ENCODE measurements at places on chromosomes 2 and 18. TPM values are rescaled to one million over a fixed set of nuclear protein-coding genes. Genes with fewer than 3 reads are reported as not detected.
A peak's percentile ranks its signal among the peaks of the same experiment; 100 is the strongest.

DNA sequence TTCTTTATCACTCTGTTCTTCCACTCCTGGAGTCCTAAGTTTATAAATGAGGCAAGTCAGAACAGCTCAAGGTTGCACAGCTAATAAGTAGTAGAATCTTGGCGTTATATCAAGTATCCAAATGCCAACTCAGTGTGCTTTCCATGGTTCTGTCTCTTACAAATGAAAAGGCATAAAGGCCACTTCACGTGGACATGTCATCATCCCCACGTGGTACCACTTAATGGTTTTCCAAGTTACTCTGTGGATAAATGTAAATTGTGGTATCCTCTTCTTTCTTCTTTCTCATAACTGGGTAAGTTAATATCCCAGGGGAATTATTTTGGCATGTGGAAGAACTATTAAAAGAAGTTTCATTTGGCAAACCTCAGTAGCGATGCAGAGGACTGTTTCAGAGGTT is 131.5 kb upstream of the L3MBTL4 start:
- DNase-seq = no peak

DNA sequence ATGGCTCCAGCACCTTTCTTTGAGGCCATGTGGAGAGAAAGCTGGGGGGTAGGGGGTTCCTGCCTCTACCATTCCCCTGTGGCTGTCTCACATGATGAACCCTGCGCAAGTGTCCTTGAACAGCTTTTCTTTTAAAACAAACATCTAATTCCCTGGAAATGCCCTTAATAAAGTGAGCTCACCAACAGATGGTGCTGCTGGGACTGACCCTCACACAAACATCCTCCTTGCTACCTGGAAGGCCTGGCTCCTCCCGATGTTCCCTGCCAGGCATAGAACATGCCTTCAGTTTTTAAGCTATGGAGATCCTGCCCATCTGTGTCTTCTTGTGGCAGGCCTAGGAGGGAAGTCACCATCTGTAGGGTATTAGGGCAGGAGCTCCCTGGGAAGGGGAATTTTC is 60.7 kb upstream of the GATA6 start:
- DNase-seq = no peak

- DNase-seq = no peak
Measured at GRCh38 chr2:28201671-28202180, 190.9 kb upstream of the FOSL2 start.

DNA sequence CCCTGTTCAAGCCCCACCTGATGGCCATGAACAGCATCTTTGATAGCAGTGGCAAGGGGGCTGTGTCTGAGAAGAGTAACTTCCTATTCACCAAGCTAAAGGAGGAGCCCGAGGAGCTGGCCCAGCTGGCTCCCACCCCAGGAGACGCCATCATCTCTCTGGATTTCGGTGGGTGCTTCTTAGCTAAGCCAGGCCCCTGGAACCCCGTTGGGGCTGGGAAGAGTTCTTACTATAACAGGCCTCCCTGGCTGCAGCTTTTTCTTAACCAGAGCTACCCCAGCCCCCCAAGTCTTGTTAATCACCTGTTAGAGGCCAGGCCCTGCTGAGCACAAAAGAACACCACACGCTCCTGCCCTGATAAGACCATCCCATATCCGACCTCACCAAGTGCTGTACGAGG is 79.4 kb downstream of the EPAS1 start:
- no peak for DNase-seq

DNA sequence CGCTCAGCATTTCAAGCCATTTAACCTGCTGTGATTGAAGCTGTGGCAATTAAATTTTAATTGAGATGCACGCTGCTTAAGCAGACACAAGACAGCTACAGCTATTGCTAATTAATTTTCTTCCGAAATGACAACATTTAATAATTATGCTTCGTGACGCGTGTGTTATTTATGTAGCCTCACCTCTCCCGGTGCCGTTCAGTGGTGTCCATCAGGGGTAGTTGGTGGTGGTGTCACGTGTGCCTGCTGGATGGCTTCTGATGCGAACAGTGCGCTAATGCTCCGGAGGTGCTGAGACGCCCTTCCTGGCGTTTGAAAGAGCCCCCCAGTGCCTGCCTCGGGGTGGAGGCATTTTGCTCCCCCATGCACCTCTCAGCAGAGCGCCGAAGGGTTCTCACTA is 39.5 kb downstream of the GLI2 start:
- DNase-seq = peak; percentile 63

DNA sequence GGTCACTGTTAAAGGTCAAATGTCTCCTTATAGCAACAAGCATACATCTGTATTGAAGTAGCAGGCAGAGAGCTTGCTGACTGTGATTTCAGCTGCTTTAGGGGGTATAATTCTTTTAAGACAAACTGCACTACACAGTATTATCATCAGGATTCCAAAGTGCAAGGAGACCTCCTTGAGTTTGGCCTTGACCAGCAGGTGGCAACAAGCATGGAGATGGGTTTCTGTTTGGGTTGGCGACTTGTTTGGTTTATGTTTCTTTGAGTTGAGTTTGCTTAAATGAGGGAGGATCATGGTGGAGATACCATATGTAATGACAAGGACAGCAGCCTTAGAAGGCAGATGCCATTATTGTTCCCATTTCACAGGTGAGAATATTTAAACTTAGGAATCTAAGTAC is 681.0 kb upstream of the ID2 start:
- no peak for DNase-seq

GRCh38 chr2:100814043-100814442 is 5.9 kb upstream of the NPAS2 start:
- no peak for DNase-seq

DNA sequence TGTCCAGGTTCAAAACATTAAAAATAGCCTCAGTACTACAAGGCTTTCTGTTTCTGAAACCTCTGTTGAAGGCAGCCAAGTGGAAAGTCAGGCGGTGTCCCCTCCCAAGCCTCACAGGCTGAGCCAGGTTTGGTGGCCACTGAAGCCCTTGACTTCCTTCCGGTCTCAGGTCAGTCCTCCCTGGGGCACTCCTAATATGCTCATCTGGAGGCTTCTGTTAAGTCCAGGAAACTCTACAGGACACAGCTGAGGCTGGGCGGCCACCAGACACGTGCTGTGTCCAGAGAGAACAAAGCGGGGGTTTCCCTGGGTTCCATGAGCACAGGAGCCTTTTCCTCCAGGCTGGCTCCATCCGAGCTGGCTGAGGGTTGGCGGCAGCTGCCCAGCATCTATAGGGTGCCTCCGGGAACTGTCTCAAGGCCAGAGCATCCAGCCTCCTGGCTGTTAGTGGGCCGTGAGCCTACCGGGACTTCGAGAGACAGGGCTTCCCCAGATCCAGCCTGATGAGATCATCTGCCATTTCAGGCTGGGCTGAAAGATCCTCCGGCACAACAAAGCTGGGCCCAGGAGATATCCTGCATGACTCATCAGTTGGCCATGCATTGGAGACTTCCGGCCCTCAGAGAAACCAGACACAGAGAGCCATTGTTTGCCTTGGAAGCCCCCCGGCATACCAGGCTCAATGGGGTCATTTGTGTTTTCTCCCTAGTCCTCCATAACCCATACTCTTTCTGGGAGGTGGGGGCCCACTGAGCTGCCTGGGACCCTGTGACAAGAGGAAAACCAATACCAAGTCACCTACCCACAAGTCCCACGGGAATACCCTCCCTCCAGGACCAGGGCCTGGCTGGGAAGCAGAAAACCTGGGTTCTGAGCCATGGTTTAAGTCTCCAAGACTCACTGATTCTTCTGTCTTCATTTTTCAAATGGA is 71.7 kb downstream of the HS1BP3 start:
- peak; percentile 68 for DNase-seq

DNA sequence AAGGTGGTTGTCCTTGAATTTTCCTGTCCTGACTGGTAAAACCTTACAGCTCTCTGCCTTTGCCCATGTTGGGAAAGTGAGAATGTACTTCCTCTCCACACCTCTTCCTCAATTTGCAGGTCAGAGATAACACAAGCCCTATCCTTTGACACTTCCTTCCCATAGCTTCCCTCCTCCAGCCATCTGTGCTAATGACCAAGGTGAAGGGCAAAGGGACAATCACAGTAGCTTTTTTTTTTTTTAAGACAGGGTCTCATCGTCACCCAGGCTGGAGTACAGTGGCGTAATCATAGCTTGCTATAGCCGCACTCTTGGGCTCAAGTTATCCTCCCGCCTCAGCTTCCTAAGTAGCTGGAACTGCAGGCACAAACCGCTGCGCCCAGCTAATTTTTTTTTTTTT is 24.3 kb upstream of the STPG4 start:
- no peak for DNase-seq

DNA sequence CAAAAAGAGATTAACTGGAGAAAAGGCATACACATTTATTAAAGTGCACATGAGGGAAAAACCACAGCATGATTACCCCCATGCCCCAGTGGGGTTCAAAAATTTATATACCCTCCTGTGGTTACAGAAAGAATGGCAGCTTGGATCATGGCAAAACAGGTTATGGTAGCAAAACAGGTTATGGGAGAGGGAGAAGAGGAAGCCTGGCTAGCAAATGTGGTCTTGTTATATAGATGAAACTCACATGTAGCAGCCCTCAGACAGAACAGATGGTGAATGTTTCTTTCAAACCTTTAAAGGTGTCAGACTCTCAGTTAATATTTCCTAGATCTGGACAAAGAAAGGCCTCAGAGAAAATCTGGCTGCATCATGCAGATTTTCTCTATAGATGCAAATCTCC is 178.2 kb upstream of the ZC3H15 start:
- peak; percentile 88 for DNase-seq

DNA sequence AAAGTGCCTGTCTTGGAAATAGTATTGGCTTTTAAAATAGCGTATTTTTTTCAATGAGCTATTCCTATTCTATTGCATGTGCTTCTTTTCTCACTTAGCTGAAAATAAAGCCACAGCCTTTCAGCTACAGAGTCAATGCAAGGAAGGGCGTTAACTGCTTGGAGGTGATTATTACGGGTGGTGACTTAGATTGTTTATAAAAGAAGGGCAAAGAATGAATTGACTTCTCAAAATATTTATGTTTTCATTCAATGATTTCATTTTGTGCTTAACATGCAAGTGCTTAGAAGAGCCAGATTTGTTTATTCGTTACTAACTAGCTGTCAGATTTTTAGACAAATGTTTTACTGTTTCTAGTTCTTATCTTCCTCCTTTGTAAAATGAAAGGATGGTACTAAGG is 2.8 kb upstream of the CHN1 start:
- no peak for DNase-seq

DNA sequence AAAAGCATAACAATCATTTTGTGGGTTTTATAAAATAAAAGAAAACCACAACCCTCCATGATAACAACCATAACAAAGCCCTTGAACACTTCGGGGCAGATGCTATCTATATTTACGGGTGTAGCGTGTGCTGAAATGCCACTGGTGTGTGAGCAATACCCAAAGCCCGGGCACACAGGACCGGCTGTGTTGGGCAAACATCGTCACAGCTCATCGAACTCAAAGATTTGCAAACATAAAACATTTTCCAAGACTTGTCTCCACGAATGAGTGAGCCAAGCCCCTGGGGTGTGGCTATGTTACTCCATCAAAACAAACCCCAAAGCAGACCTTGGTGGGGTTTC is 290.2 kb downstream of the LPIN1 start:
- DNase-seq = no peak

DNA sequence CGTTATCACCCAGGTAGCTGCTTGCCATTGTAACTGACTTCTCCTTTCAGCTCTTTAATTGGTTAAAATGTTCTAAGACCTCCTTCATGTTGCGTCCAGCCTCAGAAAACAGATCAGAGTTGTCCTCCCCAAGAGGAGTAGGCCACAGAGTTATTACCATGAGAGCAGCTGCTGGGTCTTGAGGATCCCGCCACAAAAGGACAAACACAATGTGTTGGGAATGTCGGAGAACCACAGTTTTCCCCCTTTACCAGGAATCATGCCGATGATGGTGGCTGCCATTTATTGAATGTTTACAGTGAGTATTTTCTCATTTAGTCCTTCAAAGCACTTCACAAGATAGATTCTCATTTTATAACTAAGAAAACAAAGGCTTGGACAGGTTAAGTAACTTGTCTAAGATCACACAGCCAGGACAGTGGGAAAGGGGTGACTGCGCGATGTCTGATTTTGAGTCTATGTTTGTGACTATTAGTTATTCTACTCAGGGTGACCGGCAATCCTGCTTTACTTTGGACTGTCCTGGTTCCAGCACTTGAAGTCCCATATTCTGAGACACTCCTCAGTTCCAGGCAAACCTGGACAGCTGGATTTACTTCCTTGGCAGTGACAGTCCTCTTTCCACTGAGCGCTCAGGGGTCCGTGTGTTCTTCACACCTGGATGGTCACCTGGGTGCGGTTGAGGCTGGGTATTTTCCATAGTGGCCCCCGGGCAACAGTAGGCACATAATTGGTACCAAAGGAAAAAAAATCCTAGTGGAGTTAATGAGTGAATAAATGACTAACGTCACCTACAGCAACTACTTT is 93.6 kb downstream of the LIPG start:
- DNase-seq = no peak

GRCh38 chr2:173567493-173567892 is 212.8 kb downstream of the CDCA7 start:
- no peak for DNase-seq

GRCh38 chr2:16635791-16636699 is 29.6 kb downstream of the CYRIA start:
- DNase-seq = peak; percentile 88

DNA sequence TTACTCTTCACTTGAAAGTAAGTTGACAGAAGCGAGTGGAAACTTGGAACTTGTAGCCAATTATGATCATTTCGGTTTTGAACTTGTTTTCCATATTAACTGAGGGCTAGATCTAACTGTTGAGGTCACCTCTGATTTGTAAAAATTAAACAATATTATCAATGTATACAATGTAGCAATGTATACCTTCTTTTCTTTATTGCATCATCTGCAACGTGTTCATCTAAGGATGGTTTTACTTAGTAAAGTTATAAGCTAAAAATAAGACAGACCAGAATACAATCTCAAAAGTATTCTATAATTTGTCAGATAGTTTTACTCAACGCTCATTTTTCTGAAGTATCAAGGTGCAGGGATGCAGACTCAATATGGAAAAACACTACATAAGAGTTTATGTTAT is 435.0 kb upstream of the TNP1 start:
- no peak for DNase-seq

ABHD1 gene
- 0.64 TPM for polyA plus RNA-seq

DNA sequence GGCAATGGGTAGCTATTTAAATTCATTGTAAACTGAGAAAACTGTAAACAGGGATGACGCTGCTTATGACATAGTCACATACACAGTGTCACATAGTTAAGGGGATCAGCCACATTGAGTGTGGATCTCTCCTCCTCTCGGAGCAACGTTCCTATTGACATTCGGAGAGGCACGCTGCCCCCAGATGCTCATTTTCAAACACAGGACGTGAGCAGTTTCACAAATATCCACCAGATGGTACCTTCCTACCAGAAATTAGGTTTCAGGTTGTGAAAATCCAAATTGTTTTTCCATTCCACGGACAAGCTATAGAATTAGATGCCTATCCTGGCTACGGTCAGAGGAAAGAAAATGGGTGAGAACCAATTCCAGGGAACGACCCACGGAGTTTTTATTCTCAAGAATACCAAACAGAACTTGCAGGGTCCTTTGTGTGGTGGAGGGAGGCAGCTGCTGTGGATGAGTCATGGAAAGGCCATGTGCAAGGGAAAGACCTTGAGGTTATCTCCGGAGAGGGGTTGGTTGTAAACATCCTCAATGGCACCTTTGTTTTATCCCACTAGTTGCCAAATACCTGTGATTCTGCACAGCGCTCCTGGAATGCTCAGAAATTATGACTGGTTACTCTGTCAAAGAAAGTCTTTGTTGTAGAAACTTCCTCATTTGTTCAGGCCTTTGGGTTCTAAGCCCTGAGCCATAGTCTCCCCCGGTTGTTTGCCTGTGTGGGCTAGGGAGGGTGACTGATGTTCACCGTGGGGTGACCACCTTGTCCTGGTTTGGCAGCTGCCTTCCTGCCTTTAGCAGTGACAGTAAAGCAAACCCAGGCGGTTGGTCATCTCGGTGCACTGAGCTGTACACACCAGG is 88.0 kb downstream of the ACTR3 start:
- peak; percentile 87 for DNase-seq

SKOR2 gene
- polyA plus RNA-seq = not detected

Measured in brain (organoid and tissue), 16 donors.